ENCODE measurements at places on chromosomes 3 and 15.

GRCh38 chr3:4935347-4935746 is 43.9 kb upstream of the BHLHE40 start:
- DNase-seq = no peak

DNA sequence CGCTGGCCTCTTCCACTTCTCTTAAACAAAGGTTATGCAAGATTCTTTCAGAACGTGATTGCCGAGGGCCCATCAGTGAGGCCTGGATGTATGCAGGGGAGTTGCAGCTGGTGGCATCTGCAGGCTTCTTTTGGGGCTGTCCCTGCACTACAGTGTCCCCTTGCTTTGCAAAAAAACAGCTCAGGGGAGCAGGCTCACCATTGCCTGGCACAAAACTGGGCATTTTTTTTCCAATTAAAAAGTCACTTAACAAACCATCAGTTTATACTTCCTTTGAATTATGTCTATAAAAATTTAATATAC is 148.6 kb downstream of the ATP10A start:
- DNase-seq = no peak

- DNase-seq = no peak
Observed at GRCh38 chr15:51375966-51376640, 34.6 kb downstream of the GLDN start.

DNA sequence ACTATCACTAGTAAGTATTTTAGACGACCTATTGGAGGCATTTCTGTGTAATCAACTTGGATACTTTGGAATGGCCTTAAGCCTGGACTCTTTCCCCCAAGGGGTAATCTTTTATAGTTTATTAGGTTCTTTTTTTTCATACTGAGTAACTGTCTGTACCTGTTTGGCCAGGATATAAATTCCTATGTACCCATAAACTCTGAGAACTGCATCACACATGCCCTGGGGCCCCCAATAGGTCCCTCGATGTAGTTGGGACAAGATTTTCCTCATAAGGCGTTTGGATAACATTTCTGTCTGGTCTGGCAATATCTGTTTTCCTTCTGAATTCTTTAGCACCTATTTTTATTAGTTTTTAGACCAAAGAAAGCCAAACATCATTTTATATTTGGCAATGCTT is 86.4 kb upstream of the WNT7A start:
- DNase-seq = no peak

GRCh38 chr3:190810957-190811356 is 51.5 kb downstream of the GMNC start:
- no peak for DNase-seq

DNA sequence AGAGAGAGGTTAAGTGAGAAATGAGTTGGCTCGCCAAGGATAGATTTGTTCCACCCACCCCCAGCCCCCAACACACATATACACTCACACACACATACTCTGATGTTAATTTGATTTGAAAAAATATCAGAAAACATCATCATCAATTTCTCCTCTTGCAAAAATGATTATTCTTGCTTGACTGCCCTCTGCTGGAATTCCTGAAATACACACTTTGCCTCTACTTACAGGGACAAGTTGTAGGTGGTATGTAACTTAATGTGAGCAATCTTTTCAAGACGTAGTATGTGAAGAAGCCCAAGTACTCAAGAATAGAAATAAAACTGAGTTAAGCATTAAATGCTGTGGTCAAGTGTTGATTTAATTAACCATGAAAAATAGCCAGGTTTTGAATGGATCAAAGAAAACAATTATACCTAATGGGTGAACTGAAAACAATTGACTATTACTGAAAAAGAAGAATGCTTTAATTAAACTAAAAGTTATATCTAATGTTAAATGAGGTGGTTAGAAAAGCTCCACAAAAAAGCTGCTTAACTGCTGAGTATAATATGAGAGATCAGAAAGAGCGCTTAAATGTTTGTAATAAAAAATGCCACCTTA is 46.6 kb upstream of the MDFIC2 start:
- no peak for DNase-seq

All from omental fat pad (tissue), 4 donors.